ENCODE measurements at places on chromosomes 2 and 18. TPM values are rescaled to one million over a fixed set of nuclear protein-coding genes. Genes with fewer than 3 reads are reported as not detected.

Gene CYRIA
- 4.0 TPM for polyA plus RNA-seq

DNA sequence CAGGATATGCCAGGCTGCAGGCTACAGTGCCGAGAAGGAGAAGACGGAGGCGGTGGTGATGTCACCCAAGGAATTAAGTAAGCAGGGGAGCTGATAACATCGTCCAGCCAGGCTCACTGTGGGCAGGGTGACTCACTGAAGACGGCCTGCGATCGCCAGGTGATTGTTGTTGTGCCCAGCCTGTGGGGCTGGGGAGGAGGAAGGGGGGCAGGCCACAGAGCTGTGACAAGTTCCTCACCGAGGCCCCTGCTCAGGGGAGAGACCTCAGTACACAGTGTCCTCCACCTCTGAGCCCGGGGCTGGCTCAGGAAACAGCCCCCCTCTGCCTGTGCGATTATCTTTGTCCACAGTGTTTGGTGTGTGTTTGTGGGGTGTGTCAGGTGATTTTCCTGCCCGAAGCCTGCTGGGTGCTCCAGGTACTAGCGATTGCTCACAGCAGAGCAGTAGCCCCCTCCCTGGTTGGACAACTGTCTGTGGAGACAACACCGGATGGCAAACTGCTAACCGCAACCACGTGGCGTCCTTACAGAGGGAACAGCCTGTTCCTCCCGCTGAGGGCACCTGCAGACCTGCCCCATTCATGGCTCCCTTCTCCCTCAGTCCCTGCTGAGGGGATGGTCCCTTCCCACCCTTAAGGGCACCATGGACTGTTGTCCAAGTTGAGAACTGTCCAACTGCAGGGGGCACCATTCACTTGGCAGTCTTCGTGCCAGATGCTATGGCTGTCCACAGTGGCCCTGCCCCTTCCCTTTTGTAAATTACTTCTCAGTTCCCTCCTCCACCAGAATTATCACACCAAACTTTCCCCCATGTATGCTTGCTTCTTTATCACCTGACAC, 95.1 kb downstream of the ZFP36L2 start:
- DNase-seq = no peak

Gene NCOA1
- polyA plus RNA-seq = 41.3 TPM

Gene HMSD
- polyA plus RNA-seq = 1.1 TPM

Gene ACVR1C
- polyA plus RNA-seq = 0.23 TPM
